ENCODE measurements at places on chromosomes 6 and 20. TPM values are rescaled to one million over a fixed set of nuclear protein-coding genes. Genes with fewer than 3 reads are reported as not detected.

LRRN4 gene
- 20.8 TPM for total RNA-seq

NHLRC1 gene
- 2.7 TPM for total RNA-seq

DEFB115 gene
- not detected for total RNA-seq

SPATS1 gene
- not detected for total RNA-seq

OXT gene
- not detected for total RNA-seq

DEFB129 gene
- not detected for total RNA-seq

NRN1 gene
- total RNA-seq, result 24.6 TPM

RAB23 gene
- total RNA-seq, result 10.8 TPM

ECT2L gene
- total RNA-seq, result 0.15 TPM

DSTN gene
- 384 TPM for total RNA-seq

NKX2-2 gene
- not detected for total RNA-seq
